Cardiac septum (tissue), 1 donor: ENCODE measurements at places on chromosomes 3 and 15. TPM values are rescaled to one million over a fixed set of nuclear protein-coding genes. Genes with fewer than 3 reads are reported as not detected.

DNA sequence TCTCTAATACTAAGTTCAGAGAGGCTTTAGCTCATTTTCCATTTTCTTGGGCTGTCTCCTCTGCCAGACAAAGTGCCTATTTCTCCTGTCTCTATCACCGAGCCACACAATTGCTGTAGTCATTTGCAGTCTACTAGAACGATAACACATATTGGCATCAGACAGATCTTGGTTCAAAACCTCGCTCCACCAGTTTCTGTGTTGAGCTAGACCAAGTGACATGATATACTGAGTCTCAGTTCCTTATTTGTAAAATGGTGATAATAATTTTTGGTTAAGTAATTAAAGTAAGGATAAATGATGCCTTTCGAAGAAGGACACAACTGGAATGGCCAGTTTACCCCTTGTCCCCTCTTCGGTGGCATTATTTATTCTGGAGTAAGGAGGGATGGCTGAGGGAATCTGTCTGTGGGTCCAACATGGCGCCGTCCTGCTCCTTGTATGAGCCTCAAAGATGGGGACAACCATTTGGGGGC lies 398 bp upstream of the RAB7A start:
- DNase-seq, result no peak

The CKMT1B gene
- total RNA-seq, result not detected

DNA sequence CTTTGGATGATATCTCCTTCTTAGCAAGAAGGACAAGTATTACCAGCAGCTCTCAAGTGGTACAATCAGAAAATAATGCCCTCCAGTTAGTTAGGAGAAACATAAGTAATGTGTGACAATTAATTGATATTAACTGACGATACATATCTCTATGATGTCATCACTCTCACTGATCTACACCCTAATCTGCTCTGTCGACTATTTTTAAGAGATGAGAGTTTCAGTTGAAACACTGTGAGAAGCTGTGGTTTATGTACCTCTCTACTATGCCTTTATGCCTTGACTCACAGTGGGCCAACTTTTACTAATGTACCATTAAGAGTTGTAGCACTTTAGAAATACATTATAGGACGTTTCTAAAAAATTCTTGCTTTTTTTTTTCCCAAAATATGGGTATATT lies 8.6 kb downstream of the CEP152 start:
- no peak for DNase-seq

The IMPG2 gene
- total RNA-seq, result 0.38 TPM

- no peak for DNase-seq
These were observed 112.3 kb upstream of the KLF13 start for GRCh38 chr15:31214158-31214863.

GRCh38 chr3:124860599-124860998 lies 26.6 kb downstream of the ITGB5 start:
- DNase-seq, result peak; percentile 89

GRCh38 chr3:108113975-108114374 lies 23.1 kb upstream of the CD47 start:
- DNase-seq, result no peak

GRCh38 chr3:55605443-55606236 lies 118.5 kb upstream of the WNT5A start:
- DNase-seq, result no peak

- DNase-seq, result no peak
These were observed 122.2 kb downstream of the KLHL25 start for GRCh38 chr15:85672332-85673084.

- no peak for DNase-seq
These were observed 28.6 kb downstream of the SLC27A2 start for GRCh38 chr15:50210462-50211157.

The UBP1 gene
- total RNA-seq, result 46.9 TPM
